ENCODE measurements at places on chromosomes 1 and 21.

DNA sequence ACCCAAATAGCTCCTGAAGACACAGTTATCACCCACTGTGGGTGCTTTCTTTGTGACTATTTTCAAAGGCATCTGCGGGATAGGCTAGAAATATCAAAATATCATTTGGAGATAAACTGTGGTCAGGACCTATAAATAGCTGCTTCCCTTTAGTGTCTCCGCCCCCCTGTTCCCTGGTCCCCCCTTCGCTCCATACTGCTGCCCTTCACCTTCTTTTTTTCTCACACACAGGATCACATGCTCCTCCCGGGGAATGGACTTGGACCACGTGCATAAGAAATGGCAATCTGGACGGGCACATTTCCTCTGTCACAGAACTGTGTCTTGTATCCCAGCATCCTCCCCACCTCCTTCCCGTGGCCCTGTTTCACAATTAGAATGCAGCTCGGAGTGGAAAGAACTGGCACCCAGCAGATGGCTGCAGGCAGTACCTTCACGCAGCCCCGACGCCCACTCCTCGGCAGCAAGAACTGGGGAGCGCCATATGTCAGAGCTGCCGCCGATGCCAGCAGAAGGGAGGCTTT is 68.8 kb upstream of the SSX2IP start:
- no peak for DNase-seq

DNA sequence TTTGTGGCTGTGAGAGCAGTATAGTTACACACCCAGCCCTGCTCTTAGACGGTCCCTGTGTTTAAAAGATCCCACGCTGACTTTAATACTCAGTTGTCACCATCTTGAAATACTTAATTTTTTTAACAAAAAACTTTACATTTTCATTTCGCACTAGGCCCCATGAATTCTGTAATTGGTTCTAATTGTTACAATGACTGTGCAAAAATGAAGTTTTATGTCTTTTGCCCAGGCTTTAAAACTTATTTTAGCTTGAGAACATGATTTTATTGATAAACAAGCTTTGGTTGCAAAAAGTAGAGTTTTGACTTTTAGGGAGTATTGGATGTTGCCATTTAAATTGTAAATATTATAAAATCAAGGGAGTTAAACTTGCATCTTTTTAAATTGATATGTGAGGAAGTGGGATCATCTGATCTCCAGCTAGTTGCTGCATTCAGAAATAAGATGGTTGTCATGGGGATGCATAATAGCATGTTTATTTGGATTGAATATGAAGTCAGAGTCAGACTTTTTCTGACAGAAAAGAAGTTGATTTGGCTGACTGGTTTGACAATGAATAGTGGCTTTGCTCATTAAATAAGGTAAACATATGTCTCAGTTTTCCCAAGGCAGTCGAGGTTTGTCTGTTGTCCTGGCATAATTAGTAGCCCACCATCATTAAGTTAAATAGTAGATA is 23.0 kb upstream of the CRP start:
- no peak for DNase-seq

GRCh38 chr1:36134031-36134430 is 9.0 kb upstream of the COL8A2 start:
- no peak for DNase-seq

DNA sequence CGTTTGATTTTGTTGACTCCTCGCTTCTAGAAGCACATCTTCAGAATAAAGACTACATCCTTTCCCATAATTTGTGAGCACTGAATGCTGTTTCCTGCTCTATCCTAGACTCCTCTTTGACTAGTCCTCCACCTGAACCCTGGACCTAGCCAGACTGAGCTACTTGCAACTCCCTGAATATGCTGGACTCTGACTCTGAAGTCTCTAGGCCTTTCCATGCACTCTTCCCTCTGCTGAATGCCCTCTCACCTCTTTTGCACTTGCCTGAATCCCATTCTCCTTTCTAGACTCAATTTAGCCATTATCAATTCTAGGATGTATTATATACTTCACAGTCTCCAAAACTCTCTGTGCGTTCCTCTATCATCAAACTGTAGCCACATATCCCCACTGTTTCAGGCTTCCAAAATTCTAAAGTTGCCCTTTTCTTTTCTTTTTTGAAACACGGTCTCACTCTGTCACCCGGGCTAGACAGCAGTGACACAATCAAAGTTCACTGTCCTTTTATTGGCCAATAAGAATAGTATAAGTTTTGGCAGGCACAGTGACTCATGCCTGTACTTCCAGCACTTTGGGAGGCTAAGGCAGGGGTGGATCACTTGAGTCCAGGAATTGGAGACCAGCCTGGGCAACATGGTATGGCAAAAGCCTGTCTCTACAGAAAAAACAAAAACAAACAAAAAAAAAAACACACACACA is 127.0 kb downstream of the LTN1 start:
- DNase-seq = no peak

Measured in T-helper 9 cell (primary cell).